Occipital lobe (tissue), 3 donors: ENCODE measurements at places on chromosomes 6 and 20.

- DNase-seq, result no peak
Observed at GRCh38 chr6:6885521-6886170, 222.1 kb upstream of the RREB1 start.

DNA sequence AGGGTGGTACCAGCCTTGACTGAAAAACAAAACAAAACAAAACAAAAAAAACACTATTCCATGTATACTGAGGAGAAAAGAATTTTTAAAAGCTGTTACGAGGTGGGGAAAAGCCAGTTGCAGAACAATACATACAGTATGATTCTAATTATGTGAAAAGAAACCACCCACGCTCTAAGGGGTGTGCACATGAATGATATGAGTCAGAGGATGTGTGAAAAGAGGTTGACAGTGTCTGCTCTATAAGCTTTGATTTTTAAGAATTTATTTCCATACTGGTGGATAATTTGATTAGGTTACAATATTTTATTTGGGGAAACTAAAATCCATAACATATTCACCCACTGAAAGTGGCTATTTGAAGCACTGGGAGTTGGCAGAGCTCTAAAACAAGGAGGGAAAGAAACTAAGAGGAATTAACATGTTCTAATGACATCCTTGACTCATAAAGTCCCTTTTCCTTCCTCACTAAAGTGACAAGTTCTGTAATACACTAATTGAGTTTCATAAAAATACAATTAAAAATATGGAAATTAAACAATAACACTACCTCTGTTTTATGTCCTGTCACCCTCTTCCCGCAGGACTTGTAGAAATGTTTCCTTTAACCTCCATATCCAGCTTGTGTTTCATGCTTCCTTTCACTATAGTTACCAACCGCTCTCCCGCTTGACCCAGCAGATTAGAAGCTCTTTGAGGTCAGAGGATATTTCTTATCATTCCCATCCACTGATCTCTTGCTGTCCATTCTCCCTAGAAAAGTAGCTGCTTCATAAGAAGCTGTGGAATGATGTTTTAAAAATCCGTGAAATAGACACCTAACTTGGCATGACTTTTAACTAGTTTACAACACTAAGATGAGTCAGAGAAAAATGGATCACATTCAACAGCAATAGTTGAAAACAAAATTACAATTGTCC, 118.6 kb upstream of the CCDC28A start:
- no peak for DNase-seq

DNA sequence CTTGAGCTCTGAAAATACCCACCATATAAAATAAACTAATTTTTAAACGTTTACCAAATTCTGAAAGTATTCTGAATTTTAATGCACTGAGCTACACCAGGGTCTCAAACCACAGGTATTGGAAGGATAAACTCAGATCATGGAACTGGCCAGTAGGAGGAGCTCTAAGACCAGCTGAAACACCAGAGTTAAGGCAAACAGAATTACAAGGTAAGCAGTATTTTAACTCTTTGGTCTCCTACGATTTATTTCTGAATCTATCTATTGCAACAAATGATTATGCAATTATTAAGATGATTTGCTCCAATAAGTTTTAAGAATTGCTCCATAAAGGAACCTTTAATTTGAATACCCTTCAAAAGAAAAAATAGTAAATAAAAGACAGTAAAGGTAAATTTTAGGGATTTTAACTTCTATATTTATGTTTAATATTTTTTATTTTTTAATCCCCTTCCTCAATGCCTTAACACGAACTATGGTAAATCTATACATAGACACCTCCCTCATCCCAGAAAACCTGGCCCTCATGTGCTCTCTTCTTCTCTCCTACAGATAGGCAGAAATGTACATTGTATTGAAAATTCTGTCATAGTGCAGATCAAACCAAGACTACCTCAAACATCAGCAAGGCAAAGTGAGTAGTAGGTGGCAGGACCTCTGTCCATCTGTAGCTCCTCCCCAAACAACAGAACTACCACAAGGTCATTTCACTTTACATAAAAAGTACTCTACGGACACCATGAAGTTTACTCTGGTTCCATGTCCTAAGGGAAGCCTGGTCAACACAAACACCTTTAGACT, 58.4 kb downstream of the SMLR1 start:
- peak; percentile 58 for DNase-seq

GRCh38 chr6:11412616-11413015, 124.9 kb upstream of the TMEM170B start:
- no peak for DNase-seq

DNA sequence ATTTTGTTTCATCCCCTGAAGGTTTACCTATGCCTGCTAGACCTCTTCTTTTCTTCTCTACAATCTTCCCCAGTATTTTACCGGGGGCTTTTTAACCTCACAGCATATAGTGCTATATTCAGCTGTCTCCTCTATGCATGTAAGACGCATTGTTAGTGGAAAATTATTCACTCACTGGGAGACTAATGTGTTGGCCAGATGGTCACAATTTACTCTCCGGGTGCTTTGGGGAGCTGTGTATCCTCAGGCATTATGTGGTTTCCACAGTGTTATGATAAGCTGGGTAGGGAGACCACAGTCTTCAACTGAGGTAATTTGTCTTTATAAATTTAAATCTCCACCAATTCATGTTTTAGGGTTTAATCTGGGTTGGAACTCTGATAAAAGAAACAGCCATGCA, 553.8 kb upstream of the PTCHD4 start:
- DNase-seq, result no peak

DNA sequence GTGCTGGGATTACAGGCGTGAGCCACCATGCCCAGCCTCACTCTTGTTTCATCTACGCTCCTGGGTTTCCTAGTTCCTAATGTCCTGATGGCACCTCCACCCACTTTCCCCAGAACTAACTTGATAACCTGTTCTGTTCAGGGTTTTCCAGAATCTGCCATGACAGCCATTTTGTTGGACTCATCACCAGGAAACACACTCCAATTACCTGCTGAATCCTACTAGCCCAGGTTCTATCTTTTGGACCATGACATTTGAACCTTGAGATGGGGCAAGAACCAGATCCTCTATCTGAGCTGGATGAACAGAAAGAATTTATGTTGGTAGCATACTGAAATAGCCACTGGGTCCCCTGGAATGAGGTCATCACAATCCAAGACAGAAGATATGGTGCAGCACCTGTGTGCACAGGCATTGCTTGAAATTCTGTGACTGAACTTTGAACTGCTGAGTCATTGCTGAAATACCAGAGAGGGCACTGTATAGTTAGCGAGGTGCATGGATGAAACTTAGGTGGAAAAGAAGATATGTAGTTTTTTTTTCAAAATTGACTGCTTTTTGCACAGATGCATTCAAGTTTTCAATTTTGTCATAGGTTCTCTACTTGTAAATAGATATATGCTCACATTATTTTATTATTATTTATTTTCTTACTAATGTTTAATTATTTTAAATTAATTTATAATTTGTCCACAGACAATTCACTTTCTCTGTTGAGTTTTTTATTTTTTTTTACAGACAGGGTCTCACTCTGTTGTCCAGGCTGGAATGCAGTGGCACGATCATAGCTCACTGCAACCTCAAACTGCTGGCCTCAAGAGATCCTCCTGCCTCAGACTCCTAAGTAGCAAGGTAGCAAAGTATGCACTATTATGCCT, 42.8 kb upstream of the TASP1 start:
- DNase-seq, result no peak

DNA sequence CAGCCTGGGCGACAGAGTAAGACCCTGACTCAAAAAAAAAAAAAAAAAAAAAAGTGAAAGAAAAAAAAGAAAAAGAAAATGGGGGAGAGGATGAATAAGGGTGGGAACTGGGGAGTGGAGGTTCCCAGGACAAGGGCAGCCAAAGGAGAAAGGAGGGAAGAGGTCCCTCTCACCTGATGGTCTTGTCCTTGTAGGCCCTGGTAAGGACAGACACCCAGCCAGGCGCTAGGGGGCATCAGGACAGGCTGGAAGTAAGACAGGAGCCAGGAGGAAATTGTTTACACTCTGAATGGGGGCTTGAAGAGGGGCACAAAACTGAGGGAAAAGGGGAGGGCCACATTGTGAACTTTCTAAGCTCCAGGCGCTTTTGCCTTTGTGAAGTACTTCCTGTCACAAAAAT, 2.3 kb upstream of the ALDH5A1 start:
- DNase-seq, result no peak

GRCh38 chr6:5085648-5086293, 630 bp downstream of the PPP1R3G start:
- DNase-seq, result no peak

DNA sequence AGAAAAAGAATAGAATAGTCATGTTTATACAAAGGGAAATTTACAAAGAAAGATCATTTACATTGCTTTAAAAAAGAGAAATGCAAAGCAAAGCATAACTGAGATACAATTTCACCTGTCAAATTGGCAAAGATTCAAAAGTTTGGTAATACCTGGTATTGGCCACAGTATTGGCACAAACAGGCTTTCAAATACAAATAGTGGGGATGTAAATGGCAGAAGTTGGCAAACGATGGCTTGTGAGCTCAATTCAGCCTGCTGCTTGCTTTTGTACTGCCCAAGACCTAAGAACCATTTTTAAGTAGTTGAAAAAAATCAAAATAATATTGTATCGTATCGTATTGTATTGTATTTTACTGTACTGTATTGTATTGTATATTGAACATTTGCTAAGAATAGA, 194.5 kb upstream of the JAG1 start:
- no peak for DNase-seq

- DNase-seq, result no peak
Observed at GRCh38 chr20:16313917-16314316, 259.3 kb downstream of the KIF16B start.

- no peak for DNase-seq
Observed at GRCh38 chr6:11404081-11404480, 133.5 kb upstream of the TMEM170B start.

DNA sequence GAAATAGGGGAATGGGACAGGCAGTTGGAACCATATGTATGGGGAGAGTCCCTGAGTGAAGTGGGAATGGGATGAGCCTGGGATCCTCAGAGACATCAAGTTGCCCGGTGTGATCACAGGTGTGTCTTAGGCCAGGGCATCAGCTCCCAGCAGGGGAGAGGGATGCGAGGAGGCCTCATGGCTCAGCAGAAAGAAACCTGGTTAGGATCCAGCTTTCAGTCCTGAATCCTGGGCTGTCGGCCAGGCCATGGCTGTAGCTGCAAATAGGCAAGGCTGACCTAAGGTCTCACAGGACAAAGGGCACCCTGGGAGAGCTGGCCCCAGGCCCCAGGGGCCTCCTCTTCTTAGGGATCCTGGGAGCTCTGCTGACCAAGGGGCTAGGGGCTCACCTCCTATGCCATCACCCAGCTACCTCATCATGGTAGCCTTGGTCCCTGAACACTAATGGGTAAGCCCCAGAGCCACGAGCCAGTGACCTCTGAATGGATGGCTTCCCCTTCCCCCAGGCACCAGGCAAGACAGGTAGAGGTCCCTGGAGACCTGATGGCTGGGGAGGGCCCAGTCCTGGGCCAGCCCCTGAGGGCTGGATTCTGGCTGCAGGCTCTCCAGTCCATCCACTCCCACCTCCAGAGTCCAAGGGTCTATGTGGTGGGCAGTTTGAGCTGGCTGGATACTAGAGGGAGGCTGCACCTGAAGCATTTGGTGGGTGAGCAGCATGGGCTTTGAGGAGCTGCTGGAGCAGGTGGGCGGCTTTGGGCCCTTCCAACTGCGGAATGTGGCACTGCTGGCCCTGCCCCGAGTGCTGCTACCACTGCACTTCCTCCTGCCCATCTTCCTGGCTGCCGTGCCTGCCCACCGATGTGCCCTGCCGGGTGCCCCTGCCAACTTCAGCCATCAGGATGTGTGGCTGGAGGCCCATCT, at the start of gene SLC22A7:
Gene SLC22A7, plus strand, starts transcription at position 617 of the 921 bp plus-strand sequence. Its CDS starts 99 bp downstream, at position 716.
- no peak for DNase-seq

- no peak for DNase-seq
Observed at GRCh38 chr20:52954849-52955248, 17.3 kb upstream of the TSHZ2 start.

- no peak for DNase-seq
Observed at GRCh38 chr6:68173616-68174015, 461.5 kb upstream of the ADGRB3 start.

- DNase-seq, result no peak
Observed at GRCh38 chr6:157420497-157420896, 39.5 kb downstream of the ZDHHC14 start.

GRCh38 chr6:17663226-17663625, 43.5 kb downstream of the NUP153 start:
- no peak for DNase-seq

DNA sequence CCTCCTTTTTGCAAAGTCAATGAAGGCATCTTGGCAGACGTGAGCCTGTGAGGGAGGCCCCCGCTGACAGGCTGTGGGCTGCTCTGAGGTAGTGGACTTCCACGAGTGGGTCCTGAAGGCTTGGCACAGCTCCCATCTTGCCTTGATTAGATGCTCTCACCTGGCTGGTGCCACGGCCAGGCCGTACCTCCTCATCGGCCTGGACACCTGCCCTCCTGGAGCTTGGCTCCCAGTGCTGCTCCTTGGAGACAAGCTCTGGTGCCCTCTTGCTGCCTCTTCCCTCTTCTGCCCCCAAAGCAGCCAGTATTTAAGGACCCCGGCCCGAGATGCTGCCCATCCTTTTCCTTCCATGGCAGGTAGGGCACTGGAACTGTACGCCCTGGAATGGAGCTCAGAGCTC, 93.5 kb downstream of the ERMARD start:
- DNase-seq, result no peak

- DNase-seq, result no peak
Observed at GRCh38 chr6:40937491-40937890, 101.5 kb downstream of the UNC5CL start.

DNA sequence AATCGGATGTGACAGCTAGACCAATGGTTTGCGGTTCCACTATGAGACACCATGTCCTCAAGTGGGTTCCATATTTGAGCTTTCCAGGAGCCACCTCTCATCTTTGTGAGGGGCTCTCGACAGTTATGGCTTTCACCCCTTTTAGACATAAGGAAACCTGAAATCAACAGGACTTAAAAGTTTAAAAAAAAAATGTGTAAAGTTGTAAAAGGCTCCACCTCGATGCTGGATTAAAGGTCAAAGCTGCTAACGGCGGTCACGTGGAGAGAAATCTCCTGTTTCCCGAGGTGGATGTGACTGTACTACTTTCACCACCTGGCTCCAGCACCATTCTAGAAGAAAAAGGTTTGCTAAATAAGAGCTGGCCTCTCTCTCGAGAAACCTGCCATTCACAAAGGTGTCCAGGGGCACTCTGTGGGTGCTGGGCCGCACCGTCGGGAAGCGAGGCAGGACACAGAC, 542 bp downstream of the ATP5F1E start:
- no peak for DNase-seq
